Chondrocyte (in vitro differentiated cells): ENCODE measurements at places on chromosomes 4 and X. TPM values are rescaled to one million over a fixed set of nuclear protein-coding genes. Genes with fewer than 3 reads are reported as not detected.

Gene POLN
- 3.8 to 9.1 TPM (median 5.5 TPM) in 3 replicates for total RNA-seq

DNA sequence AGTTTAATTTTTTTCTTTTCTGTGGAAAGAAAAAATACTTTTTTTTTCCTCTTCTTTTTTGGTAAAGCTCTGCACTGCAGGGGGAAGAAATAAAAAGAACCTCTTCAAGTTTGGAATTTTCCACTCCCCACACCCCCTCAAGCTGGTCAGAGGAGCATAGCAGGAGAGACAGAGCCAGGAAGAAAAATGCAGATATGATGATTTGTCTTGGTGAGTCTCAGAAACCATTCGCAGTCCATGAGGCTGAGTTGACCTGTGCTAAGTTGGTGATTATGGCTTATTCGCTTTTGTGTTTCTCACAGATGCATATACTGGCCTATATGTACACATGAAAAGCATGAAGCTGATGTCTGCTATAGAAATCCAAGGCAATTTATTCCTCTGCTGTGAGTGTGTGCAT is 205.9 kb downstream of the LDB2 start:
- no peaks in the 10 kb centered on the region for H3K36me3 ChIP-seq
- no peak overlapping the region for H3K27ac ChIP-seq

DNA sequence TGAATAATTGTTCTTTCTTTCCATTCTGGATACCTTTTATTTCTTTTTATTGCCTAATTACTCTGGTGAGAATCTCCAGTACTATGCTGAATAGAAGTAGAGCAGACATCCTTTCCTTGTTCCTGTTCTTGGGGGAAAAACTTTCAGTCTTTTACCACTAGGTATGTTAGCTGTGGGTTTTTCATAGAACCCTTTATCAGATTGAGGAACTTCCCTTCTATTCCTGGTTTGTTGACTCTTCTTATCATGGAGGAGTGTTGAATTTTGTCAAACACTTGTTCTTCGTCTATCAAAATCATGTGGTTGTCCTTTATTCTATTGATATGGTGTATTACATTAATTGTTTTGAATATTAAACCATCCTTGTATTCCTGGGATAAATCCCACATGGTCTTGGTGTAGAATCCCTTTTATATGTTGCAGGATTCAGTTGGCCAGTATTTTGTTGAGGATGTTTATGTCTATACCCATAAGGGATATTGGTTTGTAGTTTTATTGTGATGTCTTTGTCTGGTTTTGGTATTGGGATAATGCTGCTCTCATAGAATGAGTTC is 23.6 kb downstream of the SH3BP2 start:
- peak overlapping the region; percentile 8 for H3K27ac ChIP-seq
- H3K36me3 ChIP-seq, result peaks cover 12% of the 10 kb centered on the region
- H3K4me1 ChIP-seq, result peaks cover 35% of the 10 kb centered on the region
- no peaks in the 10 kb centered on the region for H3K27me3 ChIP-seq
- no peak overlapping the region for H3K4me3 ChIP-seq

DNA sequence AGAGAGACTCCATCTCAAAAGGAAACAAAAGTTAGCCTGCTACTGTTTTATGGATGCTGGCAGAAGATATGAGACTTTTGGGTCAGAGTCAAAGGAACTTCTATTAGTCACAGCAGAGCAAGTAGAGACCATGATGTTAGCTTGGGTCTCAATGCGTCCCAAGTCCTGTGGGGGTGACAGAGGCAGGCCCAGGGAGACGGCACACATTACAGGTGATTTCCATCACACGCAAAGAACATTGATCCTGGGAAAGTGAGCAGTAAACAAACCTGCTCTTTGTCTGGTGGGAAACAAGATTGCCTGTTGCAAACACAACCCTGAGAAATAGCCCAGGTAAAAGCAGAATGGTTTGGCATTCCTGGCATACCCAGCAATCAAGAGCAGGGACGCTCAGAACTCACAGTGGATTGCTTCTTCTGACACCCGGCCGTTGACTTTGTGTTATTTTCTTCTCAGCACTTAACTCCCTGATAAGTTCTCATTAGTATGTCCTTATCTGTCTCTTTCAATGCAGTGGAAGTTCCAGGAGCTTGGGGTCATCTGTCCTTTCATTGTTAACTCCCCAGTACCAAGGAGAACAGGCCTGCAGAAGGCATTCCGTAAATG is 51.2 kb upstream of the LGI2 start:
- H3K4me1 ChIP-seq, result no peaks in the 10 kb centered on the region
- H3K36me3 ChIP-seq, result no peaks in the 10 kb centered on the region
- H3K27ac ChIP-seq, result no peak overlapping the region

GRCh38 chr4:111807576-111807975 is 337.7 kb upstream of the FAM241A start:
- no peak for DNase-seq
- H3K4me1 ChIP-seq, result no peaks in the 10 kb centered on the region
- no peak overlapping the region for H3K27ac ChIP-seq

Gene P2RY4
- total RNA-seq, result not detected in 3 replicates

Gene GAGE12J
- not detected in 3 replicates for total RNA-seq

GRCh38 chr4:23034731-23035130 is 342.0 kb downstream of the GBA3 start:
- peaks cover 12% of the 10 kb centered on the region for H3K4me1 ChIP-seq
- H3K27me3 ChIP-seq, result no peaks in the 10 kb centered on the region
- H3K27ac ChIP-seq, result no peak overlapping the region
- no peak overlapping the region for H3K4me3 ChIP-seq
